ENCODE measurements at places on chromosomes 11 and 22.

GRCh38 chr11:132704781-132705375 is 827.4 kb downstream of the OPCML start:
- no peak for DNase-seq

GRCh38 chr11:44591557-44591956 is 26.1 kb downstream of the CD82 start:
- DNase-seq: no peak

GRCh38 chr11:122398167-122398566 is 257.4 kb upstream of the UBASH3B start:
- DNase-seq: no peak

DNA sequence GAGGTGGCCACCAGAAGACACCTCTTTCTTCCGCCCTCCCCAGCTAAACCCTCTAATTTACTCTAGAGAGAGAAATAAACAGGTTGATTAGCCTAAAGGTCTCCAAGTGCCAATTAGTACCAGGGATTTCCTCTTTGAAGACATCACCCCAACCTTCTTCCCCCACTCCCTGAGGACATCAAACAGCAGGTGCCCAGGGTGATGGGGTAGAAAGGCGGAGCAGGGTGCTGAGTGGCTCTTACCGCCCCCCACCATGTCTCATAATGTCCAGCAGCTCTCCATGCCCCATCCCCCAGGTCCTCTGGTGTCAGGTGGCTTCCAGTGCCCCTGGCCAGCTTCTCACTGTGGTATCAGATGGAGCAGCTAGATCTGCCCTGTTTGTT is 5.3 kb upstream of the GNAZ start:
- no peak for DNase-seq

DNA sequence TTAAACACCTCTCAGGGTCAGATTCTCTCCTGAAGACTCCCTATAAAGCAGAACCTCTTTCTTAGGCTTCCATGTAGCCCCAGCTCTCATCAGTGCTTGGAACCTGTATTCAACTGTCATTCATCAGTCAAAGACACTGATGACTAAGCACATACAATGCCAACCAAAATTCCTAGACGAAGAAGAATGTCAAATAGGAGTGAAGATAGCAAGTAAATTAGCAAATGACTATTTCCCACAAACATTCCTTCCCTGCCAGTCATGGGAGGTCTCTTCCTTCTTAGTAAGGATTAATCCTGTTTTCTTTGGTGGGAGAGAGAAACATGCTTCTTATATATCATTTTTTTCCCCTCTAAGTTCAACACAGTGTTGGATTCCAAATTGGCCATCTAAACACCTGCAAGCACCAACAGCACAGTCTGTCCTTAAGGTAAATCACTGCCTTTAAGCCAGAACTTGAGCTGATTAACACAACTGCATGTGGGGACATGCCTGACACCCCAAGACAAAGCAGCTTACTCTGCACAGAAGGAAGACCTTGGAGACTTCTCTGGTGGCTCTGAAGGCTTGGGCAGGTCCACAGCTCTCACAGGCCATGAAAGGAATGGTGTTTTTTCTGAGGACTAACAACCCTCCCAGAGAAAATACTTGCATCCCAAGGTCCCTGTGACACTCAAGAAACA is 47.5 kb upstream of the ME3 start:
- no peak for DNase-seq

GRCh38 chr11:64339286-64339685 is 718 bp upstream of the CCDC88B start:
- no peak for DNase-seq

DNA sequence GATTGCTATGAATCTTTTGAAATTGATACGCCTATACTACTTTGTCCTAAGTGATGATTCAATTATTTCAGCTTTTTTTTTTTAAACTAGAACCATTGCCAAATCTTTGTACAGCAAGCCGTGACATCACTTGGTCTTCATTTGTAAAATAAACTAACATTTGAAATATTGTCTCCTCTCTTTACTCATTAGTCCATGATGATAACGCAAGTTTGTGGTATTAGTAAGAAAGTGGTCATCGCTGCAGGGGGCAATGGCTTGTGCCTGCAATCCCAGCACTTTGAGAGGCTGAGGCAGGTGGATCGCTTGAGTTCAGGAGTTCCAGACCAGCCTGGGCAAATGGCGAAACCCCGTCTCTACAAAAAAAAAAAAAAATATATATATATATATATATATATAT is 12.9 kb upstream of the ARHGAP42 start:
- no peak for DNase-seq
